ENCODE measurements at places on chromosomes 7 and 10.

DNA sequence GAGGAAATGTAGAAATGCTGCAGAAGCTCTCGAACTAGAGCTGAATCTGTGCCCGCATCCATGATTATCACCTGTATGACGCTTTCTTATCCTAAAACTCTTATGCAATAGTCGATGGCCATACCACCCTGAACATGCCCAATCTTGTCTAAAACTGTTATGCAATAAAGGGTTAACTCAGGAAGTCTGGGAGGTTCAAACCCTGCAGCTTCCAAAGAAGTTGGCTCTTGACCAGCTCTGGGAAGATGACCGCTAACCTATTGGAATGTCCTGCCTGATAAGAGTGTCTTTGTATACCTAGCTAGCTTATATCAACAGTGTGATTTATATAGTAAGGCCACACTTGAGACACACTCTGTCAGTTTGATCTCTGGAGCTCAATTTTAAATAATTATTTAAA, 3.4 kb upstream of the C10orf88 start:
- no peak for DNase-seq

GRCh38 chr10:74026428-74027015, 28.6 kb downstream of the VCL start:
- DNase-seq = no peak

GRCh38 chr10:99555825-99556523, 23.2 kb downstream of the NKX2-3 start:
- DNase-seq = no peak

GRCh38 chr7:104017001-104017400, 27.5 kb upstream of the RELN start:
- no peak for DNase-seq

DNA sequence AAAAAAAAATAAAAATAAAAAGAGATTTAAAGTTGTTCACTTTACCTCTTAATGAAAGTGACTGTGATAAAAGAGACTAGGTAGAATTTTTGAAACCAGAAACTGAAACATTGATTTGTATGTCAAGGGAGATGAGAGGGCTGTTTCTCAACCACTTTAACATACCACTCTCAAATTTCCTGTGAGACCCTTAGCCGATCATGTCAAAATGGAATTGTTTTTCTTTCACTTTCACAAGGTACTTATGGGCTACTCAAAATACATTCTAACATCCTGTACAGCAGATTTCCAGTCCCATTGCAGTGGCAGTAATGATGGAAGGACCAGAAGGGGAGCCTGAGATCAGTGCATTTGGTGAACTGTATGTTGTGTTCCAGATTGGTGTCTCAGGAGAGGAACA, 261.2 kb downstream of the PPP1R3A start:
- no peak for DNase-seq

DNA sequence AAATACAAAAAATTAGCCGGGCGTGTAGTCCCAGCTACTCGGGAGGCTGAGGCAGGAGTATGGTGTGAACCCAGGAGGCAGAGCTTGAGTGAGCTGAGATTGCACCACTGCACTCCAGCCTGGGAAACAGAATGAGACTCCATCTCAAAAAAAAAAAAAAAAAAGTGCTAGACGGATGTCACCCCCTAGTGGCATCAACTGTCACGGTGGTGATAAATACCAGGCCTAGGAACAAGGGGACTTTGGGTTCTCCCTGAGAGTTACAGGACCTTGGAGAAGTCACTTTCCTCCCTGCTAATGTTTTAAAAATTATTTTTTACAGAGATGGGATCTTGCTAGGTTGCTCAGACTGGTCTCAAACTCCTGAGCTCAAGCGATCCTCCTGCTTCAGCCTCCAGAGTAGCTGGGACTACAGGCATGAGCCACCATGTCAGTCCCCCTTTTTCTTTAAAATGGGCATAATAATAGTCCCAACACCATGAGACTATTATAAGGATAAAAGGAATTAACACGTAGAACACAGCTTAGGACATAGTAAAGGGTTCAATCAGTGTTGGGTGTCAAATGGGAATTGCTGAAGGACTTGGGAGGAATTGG, 2.6 kb upstream of the TMEM130 start:
- DNase-seq = no peak

DNA sequence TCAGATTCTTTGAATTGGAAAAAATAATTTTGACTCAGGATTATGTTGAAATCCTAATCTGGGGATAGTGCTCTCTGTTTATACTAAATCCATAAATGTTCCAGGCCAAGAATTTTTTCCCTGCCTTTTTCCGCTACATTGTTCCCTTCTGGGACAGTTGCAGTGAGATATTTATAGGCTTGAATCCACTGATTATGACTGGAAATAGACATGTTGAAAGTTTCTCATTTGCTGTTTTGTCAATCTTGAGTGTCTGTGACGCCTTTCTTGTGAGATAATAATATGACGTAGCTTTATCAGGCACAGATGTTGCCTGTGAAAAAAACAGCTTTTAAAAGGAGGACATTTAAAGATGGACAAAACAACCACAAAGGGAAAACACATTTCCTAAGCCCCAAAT, 155.9 kb downstream of the ARID5B start:
- no peak for DNase-seq

DNA sequence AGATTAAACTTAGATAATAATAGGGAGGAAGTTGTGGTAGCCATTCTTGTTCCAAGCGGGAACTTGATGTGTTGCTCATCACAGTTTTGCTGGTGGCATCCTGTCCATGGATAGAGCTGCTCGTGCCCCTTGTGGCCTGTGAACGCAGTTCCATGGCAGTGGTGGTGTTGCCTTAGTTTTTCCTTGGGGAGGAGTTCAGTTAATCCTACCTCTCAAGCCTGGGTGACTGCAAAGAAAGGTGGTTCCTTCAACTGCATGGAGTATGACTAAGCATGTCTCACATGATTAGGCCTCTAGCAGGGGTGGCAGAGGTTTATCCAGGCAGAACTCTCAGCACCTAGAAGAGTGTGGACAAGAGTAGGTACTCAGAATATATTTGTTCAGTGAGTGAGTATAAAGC, 99.7 kb downstream of the MAPK8 start:
- no peak for DNase-seq

GRCh38 chr10:4661511-4662255, 164.3 kb upstream of the AKR1E2 start:
- DNase-seq = no peak

DNA sequence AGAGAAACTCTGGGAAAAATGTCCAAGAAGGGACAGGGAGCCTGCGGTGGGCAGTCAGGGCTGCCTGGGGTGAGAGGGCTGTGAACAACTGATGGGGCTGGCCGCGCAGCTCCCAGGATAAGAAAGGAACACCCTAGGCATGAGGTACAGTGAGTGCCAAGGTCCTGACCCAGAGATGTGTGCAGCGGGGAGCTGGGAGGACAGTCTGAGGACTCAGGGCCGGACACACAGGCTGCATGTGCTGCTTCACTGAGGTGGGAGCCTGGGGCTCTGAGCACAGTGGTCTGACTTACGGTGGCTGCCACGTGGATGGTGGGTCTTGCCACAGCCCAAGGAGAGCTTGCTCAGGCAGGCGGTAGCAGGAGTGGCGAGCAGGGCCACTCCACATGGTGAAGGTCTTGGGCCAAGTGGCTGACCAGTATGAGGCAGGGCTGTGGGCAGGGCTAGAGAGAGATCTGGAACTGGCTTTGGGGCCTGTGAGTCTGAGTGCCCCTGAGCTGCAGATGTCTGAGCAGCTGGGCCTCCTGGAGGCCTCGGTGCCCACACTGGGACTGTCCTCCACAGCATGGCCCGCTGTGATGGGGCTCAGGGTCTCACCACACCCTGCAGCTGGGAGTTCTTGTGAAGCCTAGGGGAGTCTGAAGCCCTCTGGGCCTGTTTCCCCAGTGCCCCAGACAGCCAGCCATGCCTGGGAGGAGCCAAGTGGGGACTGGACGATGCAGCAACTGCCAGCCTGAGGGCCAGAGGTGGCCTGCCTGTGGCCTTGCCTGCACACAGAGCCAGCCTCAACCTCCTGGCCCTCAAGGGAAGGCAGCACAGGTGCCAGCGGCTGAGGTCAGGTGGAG, 60.3 kb downstream of the RASGEF1A start:
- no peak for DNase-seq

- no peak for DNase-seq
Measured at GRCh38 chr7:82760074-82760473, 316.5 kb upstream of the CACNA2D1 start.

DNA sequence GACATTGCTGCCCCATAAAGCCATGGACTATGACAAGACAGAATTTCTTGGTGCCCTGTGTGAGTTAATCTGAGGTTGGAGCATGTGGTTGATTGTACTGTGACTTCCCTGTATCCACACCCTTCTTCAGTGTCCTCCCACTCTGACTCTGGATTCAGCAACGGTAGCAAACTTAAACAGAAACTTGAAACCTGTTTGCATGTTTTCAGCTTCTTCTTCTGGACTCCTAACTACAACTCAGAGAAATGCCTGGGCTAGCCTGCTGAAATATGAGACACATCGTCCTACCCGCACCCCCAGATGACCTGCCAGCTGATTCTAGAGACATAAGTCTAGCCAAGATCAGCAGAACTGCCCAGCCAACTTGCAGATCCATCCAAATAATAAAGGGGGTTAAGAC, 78.4 kb downstream of the IPMK start:
- DNase-seq = no peak

DNA sequence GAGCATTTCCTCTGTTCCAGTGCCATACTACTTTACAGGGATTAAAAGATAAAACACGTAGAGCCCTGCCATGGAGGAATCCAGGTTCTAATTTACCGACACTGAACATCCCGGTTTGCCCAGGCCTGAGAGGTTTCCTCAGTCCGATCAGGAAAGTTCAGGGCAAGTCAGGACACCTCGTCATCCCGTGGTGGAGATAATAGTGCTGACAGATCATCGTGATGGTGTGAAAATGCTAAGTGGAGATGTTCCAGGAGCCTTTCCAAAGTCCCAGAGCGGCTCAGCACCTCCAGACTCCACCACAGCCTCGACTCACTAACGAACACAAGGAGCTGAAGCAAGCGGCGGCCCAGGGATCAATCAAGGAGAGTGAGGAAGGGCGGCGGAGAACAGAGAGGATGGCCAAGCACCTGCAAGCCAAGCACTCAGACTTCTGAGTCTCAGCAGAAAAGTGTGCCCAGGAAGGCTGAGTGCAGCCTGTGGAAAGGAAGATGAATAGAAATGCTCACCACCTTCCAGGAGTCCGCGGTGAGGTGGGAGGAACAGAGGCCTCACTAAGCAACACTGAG, 103.7 kb upstream of the VWC2 start:
- no peak for DNase-seq

DNA sequence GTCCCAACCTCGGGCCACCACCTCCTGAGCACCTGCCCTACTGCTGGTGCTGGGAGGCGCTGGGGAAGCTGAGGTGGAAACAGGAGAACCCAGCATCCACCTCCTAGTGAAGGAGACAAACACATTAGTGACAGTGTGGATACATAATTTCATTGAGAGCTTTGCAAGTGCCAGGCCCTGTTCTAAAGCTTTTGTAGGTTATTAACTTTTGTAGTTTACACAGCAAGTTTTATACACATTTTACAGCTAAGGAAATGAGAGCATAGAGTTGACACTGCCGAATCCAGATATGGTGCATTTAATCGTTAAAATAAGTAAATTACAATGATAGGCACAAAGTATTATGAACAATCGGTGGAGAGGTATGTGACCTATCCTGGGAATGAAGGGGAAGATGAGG, 466.1 kb upstream of the C7orf33 start:
- DNase-seq = no peak

GRCh38 chr10:22823109-22823508, 104.7 kb upstream of the ARMC3 start:
- no peak for DNase-seq

- DNase-seq = no peak
Measured at GRCh38 chr10:71492872-71493271, 96.2 kb downstream of the CDH23 start.

DNA sequence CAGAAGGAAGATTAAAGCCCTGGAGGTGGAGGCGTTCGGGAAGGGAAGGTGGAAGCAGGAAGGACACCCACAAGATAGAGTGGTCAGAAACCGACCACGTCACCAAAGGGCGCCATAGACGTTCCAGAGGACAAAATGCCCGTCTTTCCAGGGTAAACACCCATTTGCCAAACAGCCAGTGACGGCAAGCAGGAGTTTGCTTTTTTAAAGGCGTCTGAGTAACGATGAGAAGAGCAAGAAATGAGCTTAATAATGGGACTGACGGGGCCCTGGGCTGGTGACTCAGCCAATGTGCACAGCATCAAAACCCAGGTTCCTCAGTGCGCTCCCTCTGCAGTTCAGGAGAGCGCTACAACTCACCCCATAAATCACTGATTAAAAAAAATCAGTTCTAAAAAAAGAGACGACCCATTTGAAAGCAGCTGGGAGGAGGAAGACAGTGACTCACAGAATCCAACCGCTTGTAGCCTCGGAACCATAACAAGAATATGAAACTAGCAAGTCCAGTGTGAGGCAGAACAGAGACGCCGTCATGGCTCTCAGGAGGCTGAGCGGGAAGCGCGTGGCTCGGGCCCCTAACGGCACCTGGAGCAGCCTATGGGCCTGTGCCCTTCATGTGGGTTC, 5.9 kb downstream of the DIP2C start:
- no peak for DNase-seq

DNA sequence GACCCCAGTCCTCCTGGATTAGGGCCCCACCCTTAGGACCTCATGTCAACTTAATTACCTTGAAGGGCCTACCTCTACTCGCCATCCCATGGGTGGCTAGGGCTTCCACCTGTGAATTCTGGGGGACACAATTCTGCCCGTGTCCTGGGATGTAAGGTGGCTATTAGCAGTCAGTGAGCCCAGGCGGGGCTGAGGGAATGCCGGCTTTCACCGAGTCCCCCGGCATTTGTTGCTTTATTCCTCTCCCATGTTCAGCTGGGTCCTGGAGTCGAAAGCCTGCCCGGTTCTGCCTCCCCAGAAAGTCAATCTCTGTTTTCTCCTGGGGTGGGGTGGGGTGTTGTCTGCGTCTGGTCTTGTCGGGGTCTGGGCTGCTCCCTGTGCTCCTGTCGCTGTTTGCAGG, 125.6 kb downstream of the GLRX3 start:
- DNase-seq = no peak

GRCh38 chr10:47372726-47373125, 11.4 kb downstream of the ZNF488 start:
- DNase-seq = no peak

- no peak for DNase-seq
Measured at GRCh38 chr10:80443531-80443974, 10.6 kb upstream of the TSPAN14 start.

DNA sequence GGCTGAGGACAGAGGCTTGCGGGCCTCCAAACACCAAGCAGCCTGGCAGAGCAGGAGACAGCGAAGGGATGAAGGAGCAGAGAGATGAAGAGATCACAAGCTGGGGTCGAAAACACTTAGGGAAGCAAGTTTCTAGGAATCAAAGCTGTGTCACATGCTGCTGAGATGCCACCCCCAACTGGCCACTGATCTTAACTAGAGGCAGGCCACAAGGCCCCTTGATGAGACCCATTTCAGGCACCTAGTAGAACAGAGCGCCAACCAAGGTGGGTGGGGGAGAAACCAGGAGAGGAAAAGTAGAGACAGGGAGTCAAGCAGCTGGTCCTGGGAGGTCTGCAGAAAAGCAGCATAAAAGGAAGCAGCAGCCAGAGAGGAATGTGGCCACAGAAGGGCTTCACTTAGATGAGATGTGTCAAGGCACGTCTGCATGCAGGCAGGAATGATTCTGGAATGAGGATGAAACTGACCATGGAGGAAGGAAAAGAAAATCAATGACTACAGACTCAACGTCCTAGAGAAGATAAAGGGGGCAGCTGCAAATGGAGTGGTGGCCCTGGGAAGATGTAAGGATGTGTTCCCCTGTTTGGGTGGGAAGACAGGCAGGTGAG, 85.0 kb upstream of the DDC start:
- no peak for DNase-seq

GRCh38 chr10:60382946-60383681, 6.6 kb downstream of the ANK3 start:
- DNase-seq = no peak
